ENCODE measurements at places on chromosomes 11 and 22.

DNA sequence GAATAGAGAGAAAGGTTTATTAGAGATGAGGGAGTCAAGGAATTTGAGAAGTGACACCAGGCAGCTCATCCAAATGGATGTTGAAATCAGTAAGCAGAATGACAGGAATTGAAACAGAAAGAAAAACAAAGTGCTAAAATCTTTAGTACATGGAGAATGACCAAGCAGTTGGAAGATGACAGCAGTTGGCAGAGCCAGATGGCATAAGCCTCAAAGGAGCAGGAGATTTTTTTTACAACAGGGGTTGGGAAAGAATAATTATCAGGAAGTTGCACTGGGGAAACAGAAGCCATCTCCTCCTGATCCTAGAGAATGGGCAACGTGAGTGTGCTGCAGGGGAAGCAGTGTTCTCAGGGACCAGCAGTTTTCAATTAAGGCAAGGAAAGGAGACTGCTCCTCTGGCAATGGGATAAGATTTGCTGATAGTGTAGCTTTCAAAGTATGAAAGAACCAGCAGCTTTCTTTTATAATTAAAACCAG, 28.9 kb downstream of the RAB39A start:
- no peak for DNase-seq

- no peak for DNase-seq
Measured at GRCh38 chr11:94469416-94469815, 24.2 kb downstream of the MRE11 start.

DNA sequence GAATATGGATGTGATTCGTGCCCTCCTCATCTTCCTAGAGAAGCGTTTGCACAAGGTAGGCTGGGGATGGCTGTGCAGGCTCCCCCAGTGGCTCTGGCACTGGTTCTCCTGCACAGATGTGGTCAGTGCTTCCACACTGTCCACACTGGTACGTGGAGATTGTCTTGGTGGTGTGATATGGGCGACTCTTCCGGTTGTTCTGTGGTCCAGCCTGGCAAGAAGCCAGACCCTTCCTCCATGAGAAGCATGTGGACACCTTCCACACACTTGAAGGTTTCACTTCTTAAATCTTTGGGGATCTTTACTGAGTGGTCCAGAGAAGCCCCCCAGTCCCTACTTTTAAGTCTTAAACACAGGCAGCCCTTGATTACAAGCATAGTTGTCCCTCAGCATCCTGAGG, 3.8 kb downstream of the RIC8A start:
- no peak for DNase-seq

DNA sequence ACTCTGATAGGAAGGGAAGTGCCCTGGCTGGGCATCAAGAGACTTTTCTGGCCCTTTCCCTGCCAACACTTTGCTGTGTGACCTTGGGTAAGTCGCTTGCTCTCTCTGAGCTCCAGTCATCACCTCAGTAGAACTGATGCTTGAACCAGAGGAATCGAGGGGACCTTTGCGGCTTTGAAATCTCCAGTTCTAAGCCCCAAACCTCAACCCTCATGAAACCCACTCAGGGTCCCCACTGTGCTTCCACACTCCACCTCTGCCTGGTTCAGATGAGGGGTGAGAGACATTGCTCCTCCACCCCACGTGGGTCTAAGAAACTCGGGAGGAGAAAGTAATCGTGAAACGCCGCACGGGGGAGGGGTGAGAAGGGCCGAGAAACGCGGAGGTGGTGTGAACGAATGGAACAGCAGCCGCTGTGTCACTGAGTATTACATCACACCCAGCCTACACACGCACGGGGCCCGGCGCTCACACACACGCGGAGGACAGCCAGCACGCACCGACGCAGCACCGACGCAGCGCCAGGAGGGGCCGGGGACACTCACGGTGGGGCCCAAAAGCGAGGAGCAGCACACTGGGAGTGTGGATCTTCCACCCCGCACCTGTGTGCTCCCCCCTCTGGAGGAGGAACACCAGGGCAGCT, 4.3 kb downstream of the RTN4RL2 start:
- no peak for DNase-seq

- DNase-seq, result no peak
Measured at GRCh38 chr11:60797846-60798630, 12.9 kb downstream of the MS4A10 start.

DNA sequence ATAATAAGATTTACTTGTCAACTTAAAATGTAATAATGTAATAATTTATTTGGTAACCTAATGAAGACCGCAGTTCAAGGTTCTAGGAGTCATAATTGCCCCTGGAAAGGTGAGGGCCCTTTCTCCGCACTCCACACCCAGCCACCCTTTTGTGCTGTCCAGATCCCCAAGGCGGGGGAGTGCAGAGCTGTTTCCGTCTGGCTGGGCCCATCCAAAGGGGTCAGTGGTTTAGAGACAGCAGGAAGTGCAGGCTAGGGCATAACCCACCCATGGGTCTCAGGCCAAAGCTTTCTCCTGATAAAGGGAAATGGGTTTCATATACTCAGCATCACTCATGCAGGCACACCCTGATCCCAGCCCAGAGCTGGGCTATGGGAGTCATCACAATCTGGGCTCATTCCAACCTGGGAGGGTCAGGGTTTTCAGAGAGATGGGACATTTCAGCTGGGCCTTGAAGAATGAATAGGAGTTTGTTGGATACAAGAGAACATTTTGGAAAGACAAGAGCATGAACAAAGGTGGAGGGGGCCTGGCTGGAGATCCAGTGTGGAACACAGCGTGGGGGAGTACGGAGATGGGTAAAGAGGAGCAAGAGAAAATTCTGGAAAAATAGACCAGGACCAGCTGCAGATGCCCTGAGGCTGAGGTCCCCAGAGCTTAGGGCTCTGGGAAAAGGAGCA, 432.2 kb downstream of the TBC1D22A start:
- DNase-seq, result no peak

DNA sequence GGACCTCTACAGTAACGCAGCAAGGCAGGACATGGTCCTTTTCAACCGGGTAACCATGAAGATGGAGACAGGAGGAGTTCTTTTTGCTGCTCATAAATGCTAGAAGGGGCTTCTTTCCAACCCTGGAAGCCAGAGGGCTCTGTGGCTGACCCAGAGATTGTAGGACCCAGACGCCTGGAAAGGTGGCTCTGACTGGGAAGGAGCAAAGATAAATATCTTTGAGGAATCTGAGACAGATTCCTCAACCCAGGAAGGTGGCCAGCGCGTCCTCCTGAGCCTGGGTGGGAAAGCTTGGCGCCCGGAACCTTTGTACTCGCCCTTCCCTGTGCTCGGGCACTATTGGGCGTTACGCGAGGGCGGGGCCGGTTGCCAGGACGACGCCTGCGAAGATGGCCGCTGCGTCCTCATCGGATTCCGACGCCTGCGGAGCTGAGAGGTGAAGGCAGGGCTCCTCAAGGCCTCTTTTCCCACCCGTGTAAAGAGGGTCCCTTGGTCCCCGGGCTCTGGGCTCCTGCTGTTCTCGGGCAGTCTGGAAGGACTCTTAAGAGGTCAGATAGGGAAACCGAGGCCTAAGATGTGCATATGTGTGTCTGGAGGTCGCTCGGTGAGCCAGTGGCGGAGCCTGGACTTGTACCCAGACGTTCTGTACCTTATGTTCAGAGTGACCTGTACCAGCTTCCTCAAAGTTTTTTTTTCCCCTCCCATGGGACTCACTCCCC, at the start of gene BBS1:
BBS1 (plus strand) TSS at position 365 of the 719 bp plus-strand sequence; CDS start at position 390, 25 bp downstream.
- peak; percentile 84 for DNase-seq

GRCh38 chr11:63553759-63554158, 9.4 kb downstream of the PLAAT2 start:
- no peak for DNase-seq

GRCh38 chr11:81839016-81839415, 894.6 kb downstream of the FAM181B start:
- DNase-seq, result no peak

DNA sequence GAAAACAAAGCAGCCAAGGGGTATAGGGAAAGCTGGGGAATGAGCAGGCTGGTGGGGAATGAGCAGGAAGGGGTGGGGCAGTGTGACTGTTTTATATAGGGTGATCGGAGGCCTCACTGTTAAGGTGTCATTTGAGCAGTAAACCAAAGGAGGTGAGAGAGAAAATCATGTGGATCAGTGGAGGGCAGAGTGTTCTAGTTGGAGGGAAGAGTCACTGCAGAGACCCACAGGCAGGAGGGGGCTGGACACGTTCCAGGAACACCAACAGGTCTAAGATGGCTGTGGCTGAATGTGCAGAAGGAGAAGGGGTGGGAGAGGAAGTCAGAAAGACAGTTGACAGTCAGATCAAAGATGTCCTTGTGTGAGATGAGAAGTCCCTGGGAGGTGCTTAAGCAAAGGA, 103.8 kb downstream of the ENTHD1 start:
- DNase-seq, result no peak

DNA sequence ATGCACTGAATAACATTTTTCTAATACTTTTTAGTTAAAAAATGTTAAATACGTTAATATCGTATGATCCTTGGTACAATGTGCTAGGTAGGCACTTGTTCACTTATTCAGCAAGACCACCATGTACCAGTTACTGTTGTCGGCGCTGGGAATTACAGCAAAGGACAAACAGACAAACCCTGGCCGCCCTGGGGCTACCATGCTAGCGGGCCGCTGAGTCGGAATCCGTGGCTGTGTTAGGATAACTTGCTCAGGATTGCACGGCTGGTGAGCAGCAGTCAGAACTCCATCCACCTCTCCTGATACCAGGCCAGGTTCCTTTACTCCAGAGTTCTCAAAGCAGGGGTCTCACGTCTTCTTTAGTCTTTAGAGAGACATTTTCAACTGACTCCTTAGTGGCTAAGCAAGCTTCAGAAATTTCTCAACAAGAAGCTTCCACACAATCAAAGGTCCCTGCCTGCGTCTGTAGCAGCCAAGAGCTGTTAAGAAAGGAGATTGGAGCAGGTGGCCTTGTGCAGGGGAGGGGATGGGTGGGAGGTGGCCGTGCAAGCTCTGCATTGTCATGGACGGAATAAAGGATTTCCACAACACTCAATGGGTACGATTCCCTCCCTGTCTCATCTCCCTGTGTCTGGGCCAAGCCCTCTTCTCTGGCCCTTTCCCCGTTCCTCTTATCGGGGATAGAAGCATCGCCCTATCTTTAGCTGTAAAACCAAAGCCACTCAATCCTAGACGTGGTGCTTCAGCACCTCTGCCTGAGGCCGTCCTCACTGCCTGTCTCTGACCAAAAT, 39.8 kb upstream of the NNMT start:
- no peak for DNase-seq

GRCh38 chr11:96293598-96294021, 49.4 kb downstream of the MAML2 start:
- no peak for DNase-seq

All from stimulated activated CD4-positive, alpha-beta T cell treated with anti-CD3 and anti-CD28 coated beads, TNF-alpha, amount 100 ng/mL, for 24 hours (primary cell).